ENCODE measurements at places on chromosomes 6 and 20.

DNA sequence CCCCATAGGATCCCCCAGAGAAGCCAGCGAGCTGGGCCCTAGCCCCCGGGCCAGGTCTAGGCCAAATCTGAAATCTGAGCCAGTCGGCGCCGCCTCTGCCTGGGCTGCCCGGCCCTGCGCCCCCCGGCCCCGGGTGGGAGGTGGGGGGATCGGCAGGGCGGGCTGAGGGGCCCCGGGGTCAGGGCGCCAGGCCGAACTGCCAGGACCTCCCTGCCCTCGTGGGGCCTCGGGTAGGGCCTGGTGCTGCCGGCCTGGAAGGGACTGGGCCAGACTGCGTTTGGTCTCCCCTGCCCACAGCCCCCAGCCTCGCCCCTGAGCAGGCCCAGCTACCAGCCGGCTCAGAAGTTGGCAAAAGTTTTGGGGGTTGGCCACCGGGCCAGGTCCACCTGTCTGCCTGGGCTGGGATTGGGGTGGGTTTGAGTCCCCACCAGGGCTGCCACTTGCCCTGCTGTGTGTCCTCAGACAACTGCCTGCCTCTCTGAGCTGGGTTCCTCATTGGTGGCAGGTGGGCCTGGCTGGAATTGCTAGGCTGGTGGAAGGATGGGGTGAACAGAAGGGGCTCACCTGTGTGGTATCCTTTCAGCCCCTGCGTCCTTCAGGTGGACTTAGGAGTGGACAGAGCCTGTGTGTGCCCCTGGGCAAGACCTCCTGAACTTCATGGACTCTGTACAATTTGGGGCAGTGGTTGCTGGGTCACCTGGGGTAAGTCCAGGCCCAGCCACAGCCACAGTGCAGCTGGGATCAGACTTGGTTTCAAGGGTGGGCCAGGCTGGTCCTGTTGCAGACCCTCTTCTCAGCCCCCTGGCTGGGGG is 801 bp downstream of the SRC start:
- no peak for DNase-seq

DNA sequence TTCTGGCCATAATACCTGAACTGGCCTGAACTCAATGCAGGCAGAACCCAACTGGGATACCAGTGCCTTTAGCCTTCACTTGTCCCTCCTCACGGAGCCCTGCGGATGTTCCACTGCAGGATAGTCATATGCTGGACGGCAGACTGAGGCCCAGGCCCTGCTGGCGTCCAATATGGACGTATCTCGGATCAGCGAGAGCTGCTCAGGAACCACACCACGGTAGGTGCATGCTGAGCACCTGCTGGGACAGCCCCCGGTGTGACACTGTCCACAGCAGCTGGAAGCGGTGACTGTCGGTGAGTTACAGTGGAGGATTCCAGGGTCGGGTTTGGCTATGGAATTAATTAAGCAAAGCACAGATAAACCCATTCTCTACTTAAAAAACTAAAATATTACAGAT is 48.7 kb downstream of the PSMG4 start:
- no peak for DNase-seq

- no peak for DNase-seq
These were observed 880.9 kb downstream of the PRIM2 start for GRCh38 chr6:58198301-58198700.

- no peak for DNase-seq
These were observed 344.3 kb upstream of the ID4 start for GRCh38 chr6:19492636-19493405.

DNA sequence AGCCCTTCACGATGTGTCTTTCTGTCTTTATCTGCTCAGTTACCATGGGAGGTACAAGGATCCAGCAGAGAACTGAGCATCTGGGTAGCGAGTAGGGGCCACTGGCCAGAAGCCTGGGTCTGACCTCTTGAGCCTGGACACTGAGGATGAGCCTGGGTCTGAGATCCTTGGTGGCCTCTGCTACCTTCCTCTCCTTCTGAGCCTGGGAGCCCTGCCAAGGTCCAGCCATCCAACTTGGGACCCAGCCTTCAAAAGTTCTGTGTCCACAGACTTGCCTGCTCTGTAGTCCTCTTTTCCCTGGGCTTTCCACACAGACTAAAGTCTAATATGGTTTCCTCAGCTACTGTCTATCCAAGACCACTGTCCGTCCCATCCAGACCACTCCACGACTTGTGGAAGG is 60.2 kb upstream of the NAA20 start:
- no peak for DNase-seq

- no peak for DNase-seq
These were observed 107.8 kb downstream of the COL19A1 start for GRCh38 chr6:69974193-69974592.

DNA sequence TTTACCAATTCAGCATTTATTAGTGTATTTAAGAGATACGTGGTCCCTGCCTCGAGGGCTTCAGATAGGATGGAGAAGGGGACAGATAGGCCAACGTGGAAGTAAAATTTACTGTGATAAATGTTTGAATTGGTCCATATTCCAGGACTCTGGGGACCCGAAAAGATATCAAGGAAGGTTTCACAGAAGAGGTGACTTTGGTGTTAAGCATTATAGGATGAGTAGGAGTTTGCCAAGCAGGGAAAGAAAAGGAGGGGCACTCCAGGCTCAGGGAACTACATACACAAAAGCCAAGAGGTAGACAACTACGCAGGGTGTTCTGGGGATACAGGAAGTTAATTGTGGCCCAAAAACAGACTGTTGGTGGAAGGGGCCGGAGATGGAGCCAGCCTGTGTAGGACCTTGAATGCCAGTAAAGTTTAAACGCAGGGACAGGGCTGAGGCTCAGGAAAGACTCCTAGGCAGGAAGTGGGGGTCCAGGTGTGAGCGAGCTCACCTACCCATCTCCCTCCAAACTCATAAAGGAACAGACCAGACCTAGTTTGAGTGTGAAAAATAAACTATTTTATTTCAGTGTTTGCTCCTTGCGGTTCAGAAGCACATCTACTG is 37.0 kb downstream of the TGM2 start:
- no peak for DNase-seq

- DNase-seq, result no peak
These were observed 43.9 kb downstream of the SLC22A23 start for GRCh38 chr6:3412779-3413500.

GRCh38 chr6:37919417-37920157 is 100.1 kb downstream of the ZFAND3 start:
- DNase-seq, result no peak

DNA sequence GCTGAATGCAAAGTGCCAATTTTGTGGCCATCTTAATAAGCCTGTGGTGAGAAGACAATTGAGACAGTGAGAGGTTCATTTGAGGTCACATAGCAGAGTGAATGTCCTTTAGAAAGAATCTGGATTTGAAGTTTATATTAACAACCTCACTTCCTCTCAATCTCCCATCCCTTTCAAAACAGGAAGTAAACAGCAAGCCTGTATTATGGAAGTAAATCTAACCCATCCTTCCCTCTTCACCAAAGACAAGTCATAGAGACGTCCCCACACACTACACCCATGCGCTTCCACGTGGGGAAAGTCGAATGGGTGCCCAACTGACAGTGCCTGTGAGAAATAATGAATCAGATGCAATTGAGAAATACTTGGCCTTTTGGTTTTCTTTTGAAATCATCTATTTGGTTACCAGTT is 28.8 kb upstream of the CCND3 start:
- peak; percentile 50 for DNase-seq

GRCh38 chr6:161919691-161920090 is 645.8 kb upstream of the AGPAT4 start:
- DNase-seq, result no peak

DNA sequence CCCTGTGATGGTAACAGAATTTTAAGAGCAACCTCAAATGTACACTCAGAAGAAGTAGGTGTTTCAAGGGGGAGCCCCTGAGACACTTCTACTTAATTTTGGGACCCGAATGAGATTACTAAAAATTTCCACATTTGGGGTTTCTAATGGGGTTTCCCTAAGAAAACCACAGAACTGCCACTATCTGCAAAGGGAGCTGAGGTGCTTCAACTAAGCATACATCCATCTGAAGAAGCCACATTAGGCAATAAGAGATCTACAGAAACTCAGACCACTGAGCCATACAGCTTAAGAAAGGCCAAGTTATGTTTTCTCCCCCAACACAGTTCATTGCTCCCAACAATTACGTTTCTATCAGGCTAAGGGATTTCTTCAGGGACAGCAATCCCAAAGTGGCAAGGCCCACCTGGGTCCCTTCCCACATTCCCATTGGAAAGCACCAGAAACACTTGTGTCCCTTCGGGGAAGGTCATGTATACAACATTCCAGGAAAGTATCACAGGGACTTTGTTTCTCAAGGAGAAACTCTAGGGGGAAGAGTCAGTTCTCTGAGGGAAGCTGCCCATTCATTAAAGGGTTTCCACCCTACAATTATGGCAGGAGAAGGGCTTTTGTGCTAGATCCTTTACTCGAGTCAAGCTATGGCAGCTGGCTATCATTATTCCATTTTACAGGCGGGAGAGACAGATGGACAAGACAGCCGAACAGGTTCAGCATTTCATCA is 5.0 kb downstream of the BCL2L1 start:
- no peak for DNase-seq

- no peak for DNase-seq
These were observed 74.5 kb downstream of the DACT2 start for GRCh38 chr6:168244961-168245551.

- no peak for DNase-seq
These were observed 495.6 kb upstream of the MAN1A1 start for GRCh38 chr6:119845161-119845560.

Measured in activated CD4-positive, alpha-beta T cell treated with anti-CD3 and anti-CD28 coated beads, Interleukin-2, amount 50 U/mL, for 4 hours (primary cell).